ENCODE measurements at places on chromosomes 12 and 14.

GRCh38 chr12:24681570-24681969, 267.3 kb downstream of the BCAT1 start:
- no peak for DNase-seq

- peak; percentile 16 for DNase-seq
Measured at GRCh38 chr14:76654573-76655108, 106.6 kb upstream of the VASH1 start.

- DNase-seq, result no peak
Measured at GRCh38 chr14:64561631-64562030, 11.9 kb downstream of the PPP1R36 start.

GRCh38 chr12:32211900-32212156, 105.2 kb downstream of the BICD1 start:
- DNase-seq, result no peak

- no peak for DNase-seq
Measured at GRCh38 chr14:85572845-85573244, 42.9 kb downstream of the FLRT2 start.

GRCh38 chr14:96103560-96104460, 64.6 kb downstream of the C14orf132 start:
- DNase-seq, result no peak

DNA sequence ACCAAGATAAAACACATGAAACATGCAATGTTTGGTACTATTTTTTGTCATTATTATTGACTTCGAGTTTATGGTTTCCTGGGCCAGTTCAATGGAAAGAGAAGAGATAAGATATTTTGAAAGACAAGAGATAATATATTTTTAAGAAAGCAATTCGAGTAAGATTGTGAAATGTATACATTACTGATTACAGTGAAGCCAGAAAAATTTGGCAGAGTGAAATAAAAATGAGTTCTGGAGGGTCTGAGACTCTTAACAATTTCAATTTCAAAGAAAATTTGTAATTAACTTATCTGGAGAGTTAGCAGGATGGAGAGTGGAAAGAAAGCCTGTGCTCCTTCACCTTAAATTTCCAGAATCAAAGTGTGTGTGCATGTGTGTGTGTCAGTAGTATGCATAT, 17.3 kb downstream of the CCER1 start:
- DNase-seq, result no peak

Measured in SHP77 (cell line).